Body of pancreas (tissue), 4 donors: ENCODE measurements at places on chromosomes 12 and 14. TPM values are rescaled to one million over a fixed set of nuclear protein-coding genes. Genes with fewer than 3 reads are reported as not detected.

The VPS37B gene
- total RNA-seq: 18.7 TPM

The AQP6 gene
- not detected for total RNA-seq

The CHD8 gene
- total RNA-seq: 72.2 TPM

The COCH gene
- total RNA-seq: 4.0 TPM

The PPP1CC gene
- 83.0 TPM for total RNA-seq

The MYF6 gene
- not detected for total RNA-seq

The COA8 gene
- 15.2 TPM for total RNA-seq

The BMP4 gene
- total RNA-seq: 8.3 TPM

The KERA gene
- total RNA-seq: not detected

The CLEC1A gene
- total RNA-seq: 1.3 TPM

- no peak overlapping the region for H3K27ac ChIP-seq
- H3K36me3 ChIP-seq: no peaks in the 10 kb centered on the region
- H3K4me3 ChIP-seq: no peak overlapping the region
- H3K4me1 ChIP-seq: no peaks in the 10 kb centered on the region
Observed at GRCh38 chr14:58027904-58028303, 124.1 kb downstream of the ARMH4 start.

DNA sequence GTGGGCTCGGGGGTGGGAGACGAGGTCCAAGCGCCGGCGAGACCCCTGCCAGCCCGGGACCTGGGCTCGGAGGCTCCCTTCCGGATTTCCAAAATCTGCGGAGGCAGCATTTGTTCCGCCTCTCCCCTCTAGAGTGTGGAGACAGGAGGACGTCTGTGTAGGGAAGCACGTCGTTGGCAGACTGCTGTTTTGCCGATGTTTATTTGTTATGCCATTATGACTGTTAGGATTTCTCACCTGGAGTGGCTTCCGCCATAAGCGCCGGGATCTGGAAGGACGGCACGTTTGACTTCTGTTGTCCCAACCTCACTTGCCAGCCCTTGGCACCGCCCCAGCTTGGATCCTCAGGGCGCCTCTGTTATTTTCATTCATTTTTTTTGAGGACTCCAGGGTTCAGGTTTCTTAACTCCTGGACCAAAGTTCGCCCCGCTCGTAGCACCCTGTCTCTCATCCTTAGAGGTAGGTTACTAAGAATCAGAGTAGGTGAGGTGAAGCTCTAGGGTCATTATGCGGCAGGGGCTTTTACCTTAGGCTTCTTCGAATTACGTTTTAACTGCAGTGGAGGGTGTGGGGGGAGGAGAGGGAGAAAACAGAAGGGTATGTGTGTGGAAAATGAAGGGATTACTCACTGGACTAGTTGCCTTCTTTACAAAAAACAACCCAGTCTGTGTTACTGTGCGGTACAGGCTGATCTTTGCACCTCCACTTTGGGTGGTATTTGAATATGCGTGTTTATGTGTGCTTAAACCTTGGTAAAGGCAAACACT, 547 bp upstream of the PYGL start:
- H3K27me3 ChIP-seq: no peaks in the 10 kb centered on the region
- DNase-seq: peak; percentile 49
- peak overlapping the region; percentile 84 for H3K27ac ChIP-seq
- H3K36me3 ChIP-seq: no peaks in the 10 kb centered on the region
- H3K4me3 ChIP-seq: peak overlapping the region; percentile 88

GRCh38 chr12:91857813-91858542, 287.7 kb downstream of the BTG1 start:
- H3K4me3 ChIP-seq: no peak overlapping the region
- no peak overlapping the region for H3K27ac ChIP-seq
- no peaks in the 10 kb centered on the region for H3K36me3 ChIP-seq
- no peaks in the 10 kb centered on the region for H3K4me1 ChIP-seq
- H3K27me3 ChIP-seq: no peaks in the 10 kb centered on the region

DNA sequence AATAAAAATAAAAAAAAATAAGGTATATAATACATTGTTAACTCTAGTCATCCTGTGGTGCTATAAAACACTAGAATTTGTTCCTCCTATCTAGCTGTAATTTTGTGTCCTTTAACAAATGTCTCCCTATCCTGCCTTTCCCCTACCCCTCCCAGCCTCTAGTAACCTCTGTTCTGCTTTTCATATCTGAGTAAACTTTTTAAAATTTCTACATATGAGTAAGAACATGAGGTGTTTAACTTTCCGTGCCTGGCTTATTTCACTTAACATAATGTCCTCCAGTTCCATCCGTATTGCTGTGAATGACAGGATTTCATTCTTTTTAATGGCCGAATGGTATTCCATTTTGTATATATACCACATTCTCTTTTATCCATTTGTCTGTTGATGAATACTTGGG, 71.3 kb upstream of the GNG2 start:
- no peaks in the 10 kb centered on the region for H3K36me3 ChIP-seq
- no peak for DNase-seq
- no peaks in the 10 kb centered on the region for H3K27me3 ChIP-seq
- no peaks in the 10 kb centered on the region for H3K4me1 ChIP-seq
- H3K4me3 ChIP-seq: no peak overlapping the region

GRCh38 chr14:88048351-88048750, 43.4 kb downstream of the GPR65 start:
- no peaks in the 10 kb centered on the region for H3K27me3 ChIP-seq
- no peaks in the 10 kb centered on the region for H3K36me3 ChIP-seq
- no peak overlapping the region for H3K27ac ChIP-seq
- peaks cover 16% of the 10 kb centered on the region for H3K4me1 ChIP-seq
- DNase-seq: no peak
- H3K4me3 ChIP-seq: no peak overlapping the region

GRCh38 chr12:23008623-23009022, 383.7 kb downstream of the ETNK1 start:
- DNase-seq: no peak
- H3K4me3 ChIP-seq: no peak overlapping the region
- no peaks in the 10 kb centered on the region for H3K27me3 ChIP-seq
- H3K27ac ChIP-seq: no peak overlapping the region
- no peaks in the 10 kb centered on the region for H3K4me1 ChIP-seq
- H3K36me3 ChIP-seq: no peaks in the 10 kb centered on the region

DNA sequence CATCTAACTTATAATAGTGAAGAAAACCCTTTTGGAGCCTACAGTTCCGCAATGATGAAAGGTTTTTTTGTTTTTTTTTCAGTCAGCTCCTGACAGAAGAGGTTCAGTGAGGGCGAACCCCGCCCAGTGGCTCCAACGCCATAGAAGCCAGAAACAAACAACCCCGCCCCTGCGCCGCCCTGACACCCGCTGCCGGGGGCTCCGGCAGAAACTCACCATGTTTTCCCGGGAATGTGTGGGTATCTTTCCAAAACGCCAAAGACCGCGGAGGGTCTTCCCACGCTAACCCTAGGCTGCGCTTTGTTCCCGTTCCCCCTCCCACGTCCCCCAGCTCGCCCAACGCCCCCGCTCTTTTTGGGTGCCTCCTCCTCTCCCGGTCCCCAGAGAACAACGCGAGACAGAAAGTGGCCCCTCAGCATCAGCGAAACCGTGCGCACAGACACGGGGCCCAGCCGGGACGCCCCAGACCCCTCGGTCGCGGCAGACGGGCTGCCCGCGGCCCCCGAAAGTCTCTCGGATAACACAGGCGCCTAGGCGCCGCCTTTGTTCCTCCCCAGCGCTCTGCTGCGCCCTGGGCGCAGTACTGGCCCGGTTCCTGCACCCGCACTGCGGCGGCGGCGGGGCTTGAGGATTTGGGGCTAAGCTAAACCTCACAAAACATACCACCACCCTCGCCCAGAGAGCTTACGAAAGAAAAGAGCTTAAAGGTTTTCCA, 522 bp downstream of the TUBA1A start:
- no peaks in the 10 kb centered on the region for H3K27me3 ChIP-seq
- H3K4me3 ChIP-seq: peak overlapping the region; percentile 35
- H3K36me3 ChIP-seq: peaks cover 2% of the 10 kb centered on the region

DNA sequence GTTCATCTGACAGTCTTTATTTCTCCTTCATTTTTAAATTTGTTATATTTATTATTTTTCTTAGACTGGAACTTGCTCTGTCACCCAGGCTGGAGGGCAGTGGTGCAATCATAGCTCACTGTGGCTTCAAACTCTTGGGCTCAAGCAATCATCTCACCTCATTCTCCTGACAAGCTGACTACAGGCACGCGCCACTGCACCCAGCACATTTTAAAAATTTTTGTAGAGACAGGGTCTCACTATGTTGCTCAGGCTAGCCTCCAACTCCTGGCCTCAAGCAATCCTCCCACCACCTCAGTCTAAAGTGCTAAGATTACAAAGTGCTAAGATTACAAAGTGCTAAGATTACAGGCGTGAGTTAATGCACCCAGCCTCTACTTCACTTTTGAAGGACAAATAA, 96.6 kb downstream of the RALGAPA1 start:
- no peaks in the 10 kb centered on the region for H3K36me3 ChIP-seq
- no peak for DNase-seq
- no peaks in the 10 kb centered on the region for H3K27me3 ChIP-seq
- H3K4me1 ChIP-seq: no peaks in the 10 kb centered on the region
- no peak overlapping the region for H3K4me3 ChIP-seq

DNA sequence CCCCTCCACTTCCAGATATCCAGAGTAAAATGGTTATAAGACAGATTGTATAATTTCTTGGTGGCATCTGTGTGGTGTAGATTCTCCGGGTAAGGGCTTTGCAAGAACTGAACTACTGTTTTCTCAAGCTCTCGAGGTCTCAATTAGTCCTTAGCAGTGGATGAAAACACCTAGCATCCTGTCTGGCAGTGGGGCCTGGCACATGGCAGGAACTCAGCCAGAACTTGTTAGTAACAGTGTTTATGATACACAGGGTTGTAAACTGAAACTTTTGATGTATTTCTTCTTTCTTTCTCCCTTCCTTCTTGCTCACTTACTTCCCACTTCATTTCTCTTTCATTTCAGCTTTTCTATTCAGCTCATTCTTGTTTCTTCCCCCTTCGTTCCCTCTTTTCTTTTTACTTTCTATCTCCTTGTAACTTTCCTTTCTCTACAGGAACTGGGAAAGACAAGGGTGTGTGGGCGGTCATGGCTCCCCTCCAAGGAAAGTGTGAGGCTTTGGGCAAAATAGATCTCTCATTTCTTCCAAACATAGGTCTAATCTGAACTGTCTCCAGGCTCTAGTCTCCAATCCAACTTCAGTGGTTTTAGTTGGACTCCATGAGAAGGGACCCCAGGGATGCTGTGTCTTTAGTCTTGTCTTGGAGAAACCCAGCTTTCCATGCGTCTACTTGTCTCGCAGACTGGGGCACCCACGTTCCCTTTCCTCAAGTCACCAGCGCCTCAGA, 159.7 kb downstream of the PAH start:
- H3K27me3 ChIP-seq: no peaks in the 10 kb centered on the region
- peak; percentile 12 for DNase-seq
- H3K4me1 ChIP-seq: no peaks in the 10 kb centered on the region
- no peaks in the 10 kb centered on the region for H3K36me3 ChIP-seq

DNA sequence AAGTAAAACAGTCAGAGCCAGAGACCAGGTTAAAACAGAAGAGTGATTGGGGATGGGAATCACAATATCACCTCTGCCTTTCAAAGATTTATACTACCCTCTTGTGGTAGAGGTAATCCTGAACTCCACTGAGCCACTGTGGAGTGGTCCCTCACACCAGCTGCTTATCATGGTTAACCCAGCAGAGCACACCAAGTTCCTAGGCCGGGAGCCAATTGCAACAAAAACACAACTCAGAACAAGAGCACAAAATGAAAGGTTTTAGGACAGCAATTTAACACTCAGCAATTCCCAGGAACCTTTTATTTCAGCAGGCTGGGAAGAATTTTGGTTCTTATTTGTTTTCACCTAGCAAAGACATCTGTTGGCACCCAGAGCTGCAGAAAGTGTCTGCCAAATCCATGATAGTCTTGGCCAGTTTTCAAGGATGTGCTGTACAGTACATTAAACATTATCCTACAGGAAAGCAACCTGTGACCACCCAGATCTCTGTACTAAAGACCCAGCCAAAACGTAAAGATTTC, 220.5 kb upstream of the ATXN7L3B start:
- no peak overlapping the region for H3K27ac ChIP-seq
- no peak overlapping the region for H3K4me3 ChIP-seq
- peaks cover 7% of the 10 kb centered on the region for H3K4me1 ChIP-seq
- no peaks in the 10 kb centered on the region for H3K27me3 ChIP-seq
- peak; percentile 68 for DNase-seq
- H3K36me3 ChIP-seq: no peaks in the 10 kb centered on the region

- H3K27me3 ChIP-seq: no peaks in the 10 kb centered on the region
- DNase-seq: no peak
- H3K4me3 ChIP-seq: no peak overlapping the region
- no peak overlapping the region for H3K27ac ChIP-seq
- H3K4me1 ChIP-seq: peaks cover 49% of the 10 kb centered on the region
Observed at GRCh38 chr12:53474819-53475218, 22.9 kb downstream of the PCBP2 start.

DNA sequence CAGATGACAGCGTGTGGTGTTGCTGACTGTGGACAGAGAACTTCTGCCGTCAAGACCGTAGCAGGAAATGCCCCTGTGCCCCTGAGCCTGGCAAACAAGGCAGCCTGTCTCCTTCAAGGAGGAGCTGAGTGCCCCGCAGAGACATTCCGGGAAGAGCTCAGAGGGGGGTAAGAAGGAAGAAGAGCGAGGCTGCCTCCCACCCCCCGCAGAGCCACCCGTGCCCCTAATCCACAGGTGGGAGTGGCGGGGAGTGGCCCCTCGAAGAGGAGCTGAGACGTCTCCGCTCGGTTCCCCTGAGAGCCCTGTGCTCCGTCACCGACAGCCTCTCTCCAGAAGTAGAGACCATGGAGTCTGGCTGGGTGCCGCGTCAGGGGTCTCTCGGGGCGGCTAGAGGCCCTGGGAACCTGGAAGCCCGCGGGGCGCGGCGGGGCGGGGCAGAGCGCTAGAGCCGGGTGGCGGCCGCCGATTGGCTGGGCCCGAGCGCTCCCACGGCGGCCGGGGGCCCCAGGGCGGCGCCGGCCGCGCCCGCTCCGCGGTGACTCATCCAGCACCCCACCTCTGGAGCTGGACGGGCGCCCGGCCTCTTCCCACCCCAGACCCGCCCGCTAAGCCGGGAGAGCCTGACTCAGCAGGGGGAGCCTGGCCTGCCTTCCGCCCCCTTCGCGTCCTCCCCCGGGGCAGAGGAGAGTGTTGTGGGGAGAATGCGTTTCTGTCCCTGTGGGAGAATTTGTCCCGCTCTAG, 25.2 kb upstream of the KRT78 start:
- H3K27me3 ChIP-seq: no peaks in the 10 kb centered on the region
- H3K27ac ChIP-seq: peak overlapping the region; percentile 86
- H3K4me3 ChIP-seq: no peak overlapping the region
- peak; percentile 93 for DNase-seq

GRCh38 chr14:100384819-100385813, 62.0 kb downstream of the SLC25A47 start:
- DNase-seq: no peak
- H3K4me1 ChIP-seq: peaks cover 21% of the 10 kb centered on the region
- no peaks in the 10 kb centered on the region for H3K27me3 ChIP-seq
- H3K4me3 ChIP-seq: no peak overlapping the region

DNA sequence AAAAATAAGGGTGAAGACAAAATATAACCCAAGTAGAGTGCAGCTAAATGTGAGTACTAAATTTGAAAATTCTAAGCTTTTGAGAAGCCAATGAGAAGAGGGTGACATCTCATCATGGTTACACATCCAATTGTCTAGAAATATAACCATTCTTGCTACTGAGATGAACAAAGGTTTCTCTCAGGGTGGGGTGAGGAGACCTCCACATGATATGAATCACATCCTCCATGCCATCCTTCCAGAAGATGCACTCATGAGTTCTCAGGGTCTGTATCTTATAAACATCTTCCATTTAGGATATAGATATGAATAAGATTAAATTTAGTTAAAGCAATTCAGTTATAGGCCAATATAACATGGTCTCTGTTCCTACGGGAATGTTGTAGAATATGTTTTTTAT, 38.9 kb upstream of the E2F7 start:
- no peaks in the 10 kb centered on the region for H3K36me3 ChIP-seq
- no peak overlapping the region for H3K4me3 ChIP-seq
- peaks cover 13% of the 10 kb centered on the region for H3K4me1 ChIP-seq

- H3K27me3 ChIP-seq: no peaks in the 10 kb centered on the region
- no peaks in the 10 kb centered on the region for H3K36me3 ChIP-seq
- H3K27ac ChIP-seq: no peak overlapping the region
- no peak overlapping the region for H3K4me3 ChIP-seq
- H3K4me1 ChIP-seq: no peaks in the 10 kb centered on the region
Observed at GRCh38 chr12:39807043-39807442, 187.4 kb upstream of the ABCD2 start.
